ENCODE measurements at places on chromosomes 3 and 15. TPM values are rescaled to one million over a fixed set of nuclear protein-coding genes. Genes with fewer than 3 reads are reported as not detected.

ILDR1 gene
- 0.37 TPM for total RNA-seq

TGM5 gene
- 0.20 TPM for total RNA-seq

RNU5B-1 gene
- not detected for total RNA-seq

CYP1A2 gene
- total RNA-seq, result not detected

ALS2CL gene
- total RNA-seq, result 1.9 TPM

CLN6 gene
- 66.8 TPM for total RNA-seq

TRPM1 gene
- total RNA-seq, result not detected

GHSR gene
- total RNA-seq, result not detected

B3GALNT1 gene
- 5.4 TPM for total RNA-seq

GLDN gene
- not detected for total RNA-seq

TMEM212 gene
- not detected for total RNA-seq

XYLB gene
- 5.0 TPM for total RNA-seq

FXR1 gene
- 121 TPM for total RNA-seq

C2CD4B gene
- 0.17 TPM for total RNA-seq

RNF123 gene
- total RNA-seq, result 57.9 TPM

SCAANT1 gene
- total RNA-seq, result not detected

MUC13 gene
- not detected for total RNA-seq

CHRNA7 gene
- 0.32 TPM for total RNA-seq

CFAP44 gene
- total RNA-seq, result 6.4 TPM

EIF1B gene
- total RNA-seq, result 36.2 TPM

GOLGA8S gene
- total RNA-seq, result 0.61 TPM

ITGA11 gene
- 0.90 TPM for total RNA-seq

ZSCAN29 gene
- 32.6 TPM for total RNA-seq

LEO1 gene
- total RNA-seq, result 29.4 TPM

DLL4 gene
- not detected for total RNA-seq

SPTBN5 gene
- 4.7 TPM for total RNA-seq

NT5DC2 gene
- total RNA-seq, result 14.3 TPM

FETUB gene
- total RNA-seq, result not detected

DNAJC13 gene
- 35.4 TPM for total RNA-seq

PLSCR5 gene
- total RNA-seq, result not detected

AP3B2 gene
- total RNA-seq, result not detected

STRC gene
- total RNA-seq, result 0.46 TPM

NPAP1 gene
- total RNA-seq, result not detected

SEMA3B gene
- 1.2 TPM for total RNA-seq

LRRC2 gene
- total RNA-seq, result 0.15 TPM

RPL22L1 gene
- total RNA-seq, result 51.7 TPM

GXYLT2 gene
- 0.51 TPM for total RNA-seq

ZNF860 gene
- 0.10 TPM for total RNA-seq

RARB gene
- total RNA-seq, result not detected

ADAMTS17 gene
- total RNA-seq, result 2.1 TPM

CYP8B1 gene
- not detected for total RNA-seq

PGBD4 gene
- 3.8 TPM for total RNA-seq

Measured in T-helper 1 cell treated with Interleukin-12 subunit alpha and Interleukin-12 subunit beta and Interleukin-4 antibody, amounts not matched to agents 30 ng/mL and 1 ng/mL, for 36 hours (primary cell).